ENCODE measurements at places on chromosomes 7 and 10.

DNA sequence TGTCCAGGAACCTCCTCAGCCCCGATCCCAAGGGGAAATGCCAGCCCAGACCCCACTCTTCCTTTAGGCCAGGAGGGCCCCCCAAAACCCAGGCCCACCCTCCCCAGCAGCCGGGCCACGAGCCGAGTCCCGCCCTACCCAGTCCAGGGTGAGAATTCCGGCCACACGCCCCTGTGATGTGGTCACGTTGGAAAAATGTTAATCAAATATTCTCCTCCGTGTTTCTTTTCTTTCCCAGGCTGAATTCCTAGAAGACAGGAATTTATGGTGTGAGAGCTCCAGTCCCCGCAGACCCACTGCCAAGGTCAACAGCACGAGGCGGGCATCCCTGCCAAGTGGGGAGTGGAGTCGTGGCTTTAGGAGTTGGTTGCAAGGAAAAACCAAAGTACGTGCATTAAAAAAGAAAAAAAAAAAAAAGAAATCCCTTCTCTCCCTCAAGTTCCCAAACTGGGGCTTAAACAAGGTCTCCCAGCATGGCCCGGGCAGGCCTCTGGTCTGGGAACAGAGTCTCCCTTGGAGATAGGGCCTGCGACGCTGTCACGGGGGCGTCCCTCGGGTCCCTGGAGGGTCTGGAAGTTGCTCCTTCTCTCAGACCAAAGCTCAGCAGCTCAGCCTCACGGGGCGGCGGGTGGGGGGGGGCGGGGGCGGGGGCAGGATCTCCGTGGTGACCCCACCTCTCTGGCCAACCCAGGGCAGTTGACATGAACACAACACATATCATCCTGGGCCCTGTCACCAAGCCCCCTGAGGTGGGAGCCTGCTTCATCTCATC lies 28.1 kb upstream of the ELN start:
- DNase-seq, result no peak

GRCh38 chr7:121076350-121077164 lies 88.0 kb downstream of the CPED1 start:
- DNase-seq, result no peak

GRCh38 chr10:1097436-1097835 lies 41.3 kb downstream of the WDR37 start:
- DNase-seq, result no peak

- no peak for DNase-seq
Observed at GRCh38 chr7:71343039-71343438, 211.1 kb downstream of the GALNT17 start.

- DNase-seq, result no peak
Observed at GRCh38 chr7:50479743-50480517, 29.8 kb upstream of the FIGNL1 start.

DNA sequence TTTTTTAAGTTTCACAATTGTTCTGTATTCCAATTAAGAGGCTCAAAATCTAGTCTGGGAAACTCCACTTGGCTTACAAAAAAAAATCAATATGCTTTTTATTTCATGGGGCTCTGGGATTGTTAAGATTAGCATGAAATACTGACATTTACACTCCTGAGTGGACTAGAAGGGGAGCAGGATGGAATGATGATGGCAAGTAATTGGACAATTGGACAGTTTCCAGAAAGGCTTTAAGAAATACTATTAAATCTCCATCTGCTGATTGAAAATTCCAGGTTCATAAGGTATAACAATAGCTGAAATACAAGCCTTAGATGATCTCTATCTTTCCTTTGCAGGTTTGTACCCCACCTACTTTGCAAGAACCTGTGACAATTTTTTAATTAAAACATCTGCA lies 184.4 kb downstream of the LRRTM3 start:
- no peak for DNase-seq

GRCh38 chr10:74936577-74937265 lies 110.3 kb downstream of the KAT6B start:
- DNase-seq, result no peak

DNA sequence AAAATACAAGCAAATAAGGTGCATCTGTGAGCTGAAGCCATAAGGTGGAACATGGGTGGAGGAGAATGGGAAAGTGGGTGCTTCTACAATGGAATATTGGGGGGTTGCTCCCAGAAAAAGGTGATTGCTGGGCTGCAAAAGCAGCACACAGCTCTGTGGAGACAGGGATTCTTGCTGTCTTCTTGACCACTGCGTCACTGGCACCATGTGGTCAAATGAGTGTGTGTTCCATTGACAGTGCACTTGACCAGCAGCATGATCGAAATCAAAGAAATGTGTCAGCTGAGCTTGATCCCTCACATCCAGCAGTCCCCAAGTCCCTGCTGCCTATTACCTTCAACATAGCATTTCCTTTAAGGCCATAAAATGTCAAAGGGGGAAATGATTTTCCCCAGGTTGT lies 56.2 kb downstream of the GPR26 start:
- DNase-seq, result no peak

DNA sequence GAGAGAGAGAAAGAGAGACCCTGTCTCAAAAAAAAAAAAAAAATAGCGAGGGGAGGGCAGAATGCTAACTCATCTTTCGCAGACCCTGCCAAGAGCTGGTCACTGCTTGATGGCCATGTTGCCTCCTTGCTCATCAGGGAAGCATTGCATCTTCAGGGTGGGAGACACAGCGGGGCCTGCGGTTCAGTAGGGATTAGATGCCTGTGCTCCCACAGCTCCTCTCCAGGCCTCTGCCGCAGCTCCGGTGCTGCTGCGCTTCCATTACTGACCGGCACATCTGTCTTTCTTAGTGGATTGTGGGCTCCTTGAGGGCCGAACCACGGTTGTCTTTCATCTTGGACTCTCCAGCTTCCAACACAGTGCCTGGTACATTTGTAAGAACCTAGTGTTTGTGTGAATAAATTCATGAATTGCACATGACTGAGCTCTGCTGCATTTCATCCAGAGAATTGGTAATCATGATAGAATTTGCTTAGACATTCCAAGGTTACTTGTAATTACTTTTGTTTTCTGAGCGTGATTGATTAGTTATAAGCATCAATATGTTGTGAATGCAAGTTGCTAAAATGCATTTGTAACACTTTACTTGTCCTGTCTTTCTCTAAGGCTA lies 16.8 kb downstream of the HK1 start:
- DNase-seq, result no peak

DNA sequence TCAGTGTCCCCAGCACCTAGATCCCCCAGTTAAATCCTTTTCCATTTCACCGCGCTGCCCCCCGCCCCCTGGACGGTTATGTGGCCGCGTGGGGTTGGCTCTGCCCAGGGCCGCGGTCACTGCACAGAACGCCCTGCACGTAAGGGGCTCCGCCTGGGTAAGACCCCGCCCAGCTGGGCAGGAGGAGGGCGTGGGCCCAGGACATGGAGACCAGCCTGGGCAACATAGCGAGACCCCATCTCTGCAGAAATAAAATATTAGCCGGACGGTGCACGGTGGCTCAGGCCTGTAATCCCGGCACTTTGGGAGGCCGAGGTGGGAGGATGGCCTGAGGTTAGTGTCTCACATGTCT lies 650 bp upstream of the ZFAND2A start:
- no peak for DNase-seq

DNA sequence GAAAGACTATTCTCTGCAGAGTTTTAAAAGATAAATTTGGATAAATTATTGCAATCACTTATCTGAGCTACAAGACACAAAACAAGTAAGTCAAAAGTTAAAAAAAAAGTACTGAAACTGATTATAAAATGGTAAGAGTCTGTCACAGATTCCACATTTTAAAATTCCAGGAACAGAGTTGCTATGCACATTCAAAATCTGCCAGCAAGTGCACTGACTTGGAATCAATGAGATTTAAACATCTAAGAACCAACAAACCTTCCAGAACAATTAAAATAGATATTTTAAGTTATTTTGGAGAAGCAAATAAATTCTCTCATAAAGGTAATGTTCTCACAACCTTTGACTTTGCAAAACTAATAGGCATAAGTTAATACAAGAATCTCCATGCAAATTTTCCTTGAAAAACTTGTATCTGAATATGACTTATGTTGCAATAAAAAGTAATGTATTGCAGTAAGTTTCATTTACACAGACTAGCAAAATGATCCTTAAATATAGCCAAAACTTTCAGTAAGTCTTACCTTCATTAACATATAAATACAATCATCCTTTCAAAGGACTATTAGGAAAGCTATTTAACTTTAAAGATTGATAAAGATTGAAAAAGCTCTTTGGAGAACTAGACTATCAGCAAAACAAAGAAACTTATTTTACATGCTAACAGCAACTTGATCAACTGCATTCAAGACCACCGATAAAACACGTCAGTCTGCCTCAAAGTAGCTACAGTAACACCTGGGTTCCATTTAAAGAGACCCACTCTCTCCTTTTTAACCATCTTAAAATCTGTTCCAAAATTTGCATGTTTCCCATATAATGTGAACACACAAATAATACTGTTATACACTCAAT lies 4.4 kb downstream of the ETV1 start:
- DNase-seq, result no peak

DNA sequence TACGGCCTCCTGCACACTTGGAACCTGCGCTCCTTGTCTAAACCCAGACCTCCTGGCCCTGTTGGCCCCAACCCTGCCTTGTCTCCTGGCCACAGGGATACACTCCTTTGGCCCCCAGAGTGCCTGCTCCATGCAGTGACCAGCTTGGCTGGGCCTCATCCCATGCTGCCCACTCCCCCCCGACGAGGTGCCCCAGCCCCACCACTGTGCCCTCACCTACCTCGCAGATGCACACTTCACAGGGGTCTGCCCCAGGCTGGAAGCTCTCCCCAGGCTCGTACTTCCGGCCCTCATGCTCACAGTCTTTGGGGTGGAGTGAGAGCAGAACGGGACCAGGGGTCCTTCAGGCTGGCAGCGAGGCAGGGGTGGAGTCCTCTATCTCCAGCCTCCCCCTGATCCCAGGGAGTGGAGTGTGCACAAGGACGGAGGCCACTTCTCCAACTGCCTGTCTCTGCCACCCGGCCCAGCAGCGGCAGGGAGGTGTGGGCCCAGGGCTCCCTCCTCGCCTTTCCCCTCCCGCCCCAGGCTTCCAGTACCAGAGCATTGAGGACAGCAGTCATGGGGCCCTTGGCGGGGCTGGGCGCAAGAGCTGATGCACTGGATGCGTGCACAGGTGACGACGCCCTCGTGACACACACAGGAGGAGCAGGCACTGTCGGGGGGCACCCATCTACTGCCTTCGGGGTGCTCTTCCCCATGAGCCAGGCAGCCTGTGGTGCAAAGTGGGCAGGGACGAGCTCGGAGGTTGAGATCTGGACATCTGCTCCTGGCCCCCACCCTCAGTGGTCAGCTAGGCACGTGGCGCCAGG lies 22.1 kb downstream of the ATP6V1F start:
- no peak for DNase-seq

- DNase-seq, result no peak
Observed at GRCh38 chr10:104842704-104843103, 201.6 kb downstream of the SORCS3 start.

All from hippocampal formation (tissue), 2 donors.